ENCODE measurements at places on chromosomes 3 and 15. TPM values are rescaled to one million over a fixed set of nuclear protein-coding genes. Genes with fewer than 3 reads are reported as not detected.

- no peak for DNase-seq
- H3K36me3 ChIP-seq, result no peaks in the 10 kb centered on the region
- H3K4me3 ChIP-seq, result no peak overlapping the region
- no peak overlapping the region for H3K27ac ChIP-seq
Measured at GRCh38 chr15:66085128-66085527, 168.4 kb downstream of the MEGF11 start.

DNA sequence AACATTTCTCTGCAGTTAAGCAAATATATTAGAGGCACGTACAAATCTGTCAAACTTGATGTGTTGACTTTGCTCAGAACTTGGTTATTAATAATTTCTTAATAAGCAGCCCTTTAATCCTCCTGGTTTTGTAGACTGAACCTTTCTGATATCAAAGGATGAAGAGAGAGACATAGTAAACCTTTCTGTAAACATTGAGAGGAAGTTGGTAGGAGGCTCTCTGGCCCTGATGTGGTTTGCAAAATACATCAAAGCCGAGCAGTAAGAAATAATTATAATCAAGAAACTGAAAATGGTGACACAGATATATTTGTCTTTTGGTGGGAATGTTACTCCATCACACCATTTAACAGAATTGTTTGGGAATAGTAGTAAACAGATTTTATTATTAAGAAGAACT is 111.9 kb downstream of the OXSM start:
- no peak for DNase-seq
- no peak overlapping the region for H3K4me3 ChIP-seq
- H3K27me3 ChIP-seq, result no peaks in the 10 kb centered on the region
- no peak overlapping the region for H3K27ac ChIP-seq

- H3K27me3 ChIP-seq, result no peaks in the 10 kb centered on the region
- H3K4me3 ChIP-seq, result no peak overlapping the region
- peaks cover 25% of the 10 kb centered on the region for H3K4me1 ChIP-seq
- no peak overlapping the region for H3K27ac ChIP-seq
Measured at GRCh38 chr3:123590685-123591450, 6.0 kb upstream of the HACD2 start.

DNA sequence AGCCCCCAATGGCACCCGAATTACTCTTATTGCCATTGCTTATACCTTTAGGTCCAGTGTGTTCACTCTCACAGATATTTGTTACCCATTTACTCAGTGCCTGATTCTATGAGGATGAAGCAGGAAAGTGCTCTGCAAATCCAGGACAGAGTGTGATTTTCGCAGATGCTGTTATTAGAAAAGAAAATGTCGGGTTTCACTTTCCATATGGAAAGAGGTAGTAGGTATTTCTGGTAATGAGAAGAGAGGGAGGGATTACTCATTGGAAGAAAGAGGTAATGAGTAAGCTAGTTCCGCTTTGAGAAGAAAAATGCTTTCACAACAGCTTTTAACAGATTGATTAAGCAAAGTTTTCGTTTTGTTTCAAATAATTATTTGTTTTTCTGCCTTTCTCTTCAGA is 336.3 kb upstream of the CFAP20DC start:
- H3K4me3 ChIP-seq, result no peak overlapping the region
- H3K27ac ChIP-seq, result no peak overlapping the region
- no peaks in the 10 kb centered on the region for H3K27me3 ChIP-seq
- no peaks in the 10 kb centered on the region for H3K4me1 ChIP-seq
- no peaks in the 10 kb centered on the region for H3K36me3 ChIP-seq
- no peak for DNase-seq

DNA sequence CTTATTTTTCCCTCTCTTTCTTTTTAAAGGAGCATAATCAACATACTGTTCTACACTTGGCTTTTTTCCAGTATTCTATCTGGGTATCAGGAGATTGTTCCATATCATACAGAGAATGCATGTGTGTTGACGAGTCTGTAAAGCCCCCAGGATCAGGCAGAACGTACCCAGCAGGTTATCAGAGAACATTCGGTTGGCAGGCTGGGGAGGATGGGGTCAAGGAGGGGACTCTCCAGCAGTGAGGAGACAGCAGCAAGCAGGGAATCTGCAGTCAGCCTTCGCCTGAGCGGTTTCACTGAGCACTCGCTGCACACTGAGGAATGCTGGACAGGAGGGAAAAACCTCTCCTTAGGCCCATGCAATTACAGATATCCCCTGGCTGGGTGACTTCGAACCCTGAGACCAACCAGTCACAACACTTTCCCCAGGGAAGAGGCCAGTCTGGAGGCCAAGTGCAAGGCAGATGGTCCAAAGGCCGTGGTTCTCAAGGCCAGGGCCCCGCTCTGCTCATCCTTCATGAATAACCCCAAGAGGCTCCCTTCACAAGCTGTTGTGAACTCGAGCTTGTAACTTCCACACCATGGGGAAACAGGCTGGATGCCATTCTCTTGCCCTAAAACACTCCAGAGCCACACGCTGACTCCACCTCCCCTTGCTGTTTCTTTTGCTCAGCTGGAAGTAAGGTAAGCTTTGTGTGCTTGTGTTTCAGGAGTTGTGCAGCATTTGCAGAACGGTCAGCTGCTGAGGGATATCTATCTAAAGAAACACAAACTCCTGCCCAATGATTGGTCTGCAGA is 60.1 kb downstream of the PXYLP1 start:
- no peak overlapping the region for H3K27ac ChIP-seq
- H3K4me1 ChIP-seq, result peaks cover 13% of the 10 kb centered on the region
- no peaks in the 10 kb centered on the region for H3K36me3 ChIP-seq
- H3K27me3 ChIP-seq, result no peaks in the 10 kb centered on the region
- no peak for DNase-seq

DNA sequence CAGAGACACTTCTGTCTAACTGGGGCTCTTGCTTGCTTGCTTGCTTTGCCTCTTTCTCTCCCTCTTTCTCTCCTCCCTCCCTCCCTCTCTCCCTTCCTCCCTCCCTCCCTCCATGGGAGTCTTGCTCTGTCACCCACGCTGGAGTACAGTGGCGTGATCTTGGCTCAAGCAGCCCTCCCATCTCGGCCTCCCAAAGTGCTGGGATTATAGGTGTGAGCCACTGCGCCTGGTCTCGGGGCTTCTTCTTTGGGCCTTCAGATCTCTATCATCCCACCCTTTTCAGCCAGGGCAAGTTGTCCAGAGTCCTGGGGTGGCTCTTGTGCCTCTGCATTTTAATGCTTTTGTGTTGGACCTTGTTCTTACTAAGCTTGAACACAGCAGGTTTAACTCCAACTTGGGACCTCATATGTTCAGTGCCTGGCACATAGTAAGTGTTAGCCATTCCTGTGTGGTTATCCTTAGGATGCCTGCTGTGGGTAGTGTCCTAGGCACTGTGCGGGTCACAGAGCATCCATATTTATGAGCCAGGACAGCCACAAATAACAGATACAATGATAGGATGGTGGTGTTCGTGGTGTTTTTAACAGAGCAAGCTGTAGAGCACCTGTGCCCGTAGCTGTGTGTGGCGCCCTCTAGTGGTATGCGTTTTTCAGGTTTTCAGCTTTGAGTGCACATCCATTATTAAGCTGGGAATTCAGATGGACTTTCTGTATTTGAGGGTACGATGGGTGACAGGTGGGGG is 75.1 kb downstream of the CCK start:
- peak; percentile 53 for DNase-seq
- H3K27ac ChIP-seq, result no peak overlapping the region
- no peaks in the 10 kb centered on the region for H3K36me3 ChIP-seq
- no peaks in the 10 kb centered on the region for H3K27me3 ChIP-seq

- no peaks in the 10 kb centered on the region for H3K4me1 ChIP-seq
- H3K4me3 ChIP-seq, result no peak overlapping the region
- no peaks in the 10 kb centered on the region for H3K36me3 ChIP-seq
- DNase-seq, result no peak
- no peak overlapping the region for H3K27ac ChIP-seq
Measured at GRCh38 chr15:45958924-45959323, 324.1 kb downstream of the SQOR start.

DNA sequence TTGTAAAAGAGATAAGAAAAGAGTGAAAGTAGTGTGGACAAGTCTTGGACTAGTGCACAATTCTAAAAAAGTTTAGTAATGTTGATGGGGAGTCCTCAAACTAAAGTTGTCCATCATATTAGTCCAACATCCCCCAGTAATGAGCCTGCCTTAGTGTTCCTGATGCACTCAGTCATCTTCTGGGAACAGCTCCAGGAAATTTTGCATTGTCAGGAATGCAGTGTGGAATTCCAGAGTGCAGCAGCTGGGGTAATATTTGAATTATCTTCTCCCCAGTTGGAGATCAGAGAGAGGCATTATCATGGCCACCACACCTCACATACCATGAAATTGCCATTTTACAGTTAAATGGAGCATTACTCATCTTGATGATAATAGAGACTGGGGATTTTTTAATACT is 528.8 kb upstream of the NAALADL2 start:
- no peak overlapping the region for H3K4me3 ChIP-seq
- H3K27ac ChIP-seq, result peak overlapping the region; percentile 61
- peaks cover 19% of the 10 kb centered on the region for H3K4me1 ChIP-seq
- peak; percentile 56 for DNase-seq

DNA sequence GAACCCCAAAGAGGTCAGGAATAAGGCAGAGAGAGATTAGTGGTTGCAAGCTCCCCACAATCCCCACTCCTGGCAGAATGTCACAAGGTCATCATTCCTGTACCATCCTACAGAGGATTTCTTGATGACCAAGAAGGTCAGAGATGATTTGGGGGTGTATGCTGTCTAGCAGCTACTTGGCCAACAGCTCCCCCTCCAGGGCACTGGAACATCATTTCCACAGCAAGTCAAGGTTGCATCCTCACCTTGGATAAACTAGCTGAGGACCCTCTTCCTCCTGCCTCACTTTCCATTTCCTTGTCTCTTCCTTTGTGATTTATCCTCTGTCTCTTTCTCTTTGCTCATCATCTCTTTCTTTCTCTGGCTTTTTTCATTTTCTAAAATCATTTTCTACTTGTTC is 106.3 kb downstream of the PROS1 start:
- no peaks in the 10 kb centered on the region for H3K36me3 ChIP-seq
- H3K4me1 ChIP-seq, result no peaks in the 10 kb centered on the region
- H3K27ac ChIP-seq, result no peak overlapping the region
- no peak overlapping the region for H3K4me3 ChIP-seq

GRCh38 chr3:124381575-124382333 is 348.5 kb upstream of the UMPS start:
- H3K27me3 ChIP-seq, result no peaks in the 10 kb centered on the region
- H3K4me1 ChIP-seq, result no peaks in the 10 kb centered on the region
- no peak for DNase-seq
- H3K36me3 ChIP-seq, result no peaks in the 10 kb centered on the region

Gene TRPM1
- total RNA-seq, result 0.08 TPM

DNA sequence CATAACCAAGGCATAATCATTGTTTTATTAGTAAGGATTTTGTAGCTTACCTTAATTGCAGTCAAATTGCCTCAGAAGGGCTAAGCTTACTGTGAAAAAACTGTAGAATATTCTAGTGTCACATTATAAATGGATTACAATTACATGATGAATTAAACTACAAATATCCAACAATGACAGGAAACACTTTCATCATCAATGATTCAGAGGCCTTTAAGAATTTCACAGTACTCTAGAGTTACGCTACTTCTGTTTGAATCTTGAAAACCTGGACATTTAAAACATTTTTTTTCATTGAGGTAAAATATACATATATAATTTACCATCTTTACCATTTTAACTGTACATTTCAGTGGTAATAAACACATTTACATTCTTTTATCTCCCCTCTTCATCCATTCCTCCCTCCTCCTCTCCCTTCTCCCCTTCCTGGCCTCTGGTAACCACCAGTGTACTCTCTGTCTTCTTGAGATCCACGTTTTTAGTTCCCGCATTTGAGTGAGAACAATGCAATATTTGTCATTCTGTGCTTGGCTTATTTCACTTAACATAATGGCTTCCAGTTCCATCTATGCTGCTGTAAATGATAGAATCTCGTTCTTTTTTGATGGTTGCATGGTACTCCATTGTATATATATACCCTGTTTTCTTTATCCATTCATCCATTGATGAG is 54.7 kb downstream of the GJD2 start:
- H3K27me3 ChIP-seq, result no peaks in the 10 kb centered on the region
- no peaks in the 10 kb centered on the region for H3K4me1 ChIP-seq
- H3K27ac ChIP-seq, result no peak overlapping the region
- no peak for DNase-seq
- no peak overlapping the region for H3K4me3 ChIP-seq

GRCh38 chr15:66743703-66744536 is 41.9 kb downstream of the SMAD6 start:
- peaks cover 60% of the 10 kb centered on the region for H3K4me1 ChIP-seq
- DNase-seq, result peak; percentile 73
- no peak overlapping the region for H3K4me3 ChIP-seq

DNA sequence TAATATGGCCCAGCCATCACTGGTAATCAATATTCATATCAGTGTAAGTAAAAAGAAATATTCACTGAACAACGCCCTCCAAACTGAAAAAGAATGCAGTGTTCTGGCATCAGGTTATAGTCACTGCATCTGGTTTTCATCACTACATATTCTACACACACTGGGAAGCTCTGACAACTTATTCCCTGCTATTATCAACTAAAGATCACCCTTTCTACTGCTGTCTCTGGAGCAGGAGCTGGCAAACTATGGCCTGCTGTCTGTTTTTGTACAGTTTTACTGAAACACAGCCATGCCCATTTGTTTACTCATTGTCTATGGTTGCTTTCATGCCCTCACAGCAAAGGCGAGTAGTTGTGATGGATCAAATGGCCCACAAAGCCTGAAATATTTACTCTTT is 35.3 kb downstream of the TUBGCP4 start:
- no peaks in the 10 kb centered on the region for H3K4me1 ChIP-seq
- H3K27ac ChIP-seq, result no peak overlapping the region
- no peak for DNase-seq
- no peaks in the 10 kb centered on the region for H3K27me3 ChIP-seq
- no peak overlapping the region for H3K4me3 ChIP-seq

- H3K4me1 ChIP-seq, result no peaks in the 10 kb centered on the region
- peaks cover 8% of the 10 kb centered on the region for H3K27me3 ChIP-seq
- no peak overlapping the region for H3K4me3 ChIP-seq
- H3K36me3 ChIP-seq, result no peaks in the 10 kb centered on the region
Measured at GRCh38 chr3:13272831-13273603, 147.1 kb downstream of the NUP210 start.

GRCh38 chr3:123390865-123391600 is 57.9 kb downstream of the ADCY5 start:
- H3K27ac ChIP-seq, result no peak overlapping the region
- no peak overlapping the region for H3K4me3 ChIP-seq
- peaks cover 28% of the 10 kb centered on the region for H3K4me1 ChIP-seq
- H3K36me3 ChIP-seq, result no peaks in the 10 kb centered on the region
- no peaks in the 10 kb centered on the region for H3K27me3 ChIP-seq

Gene MYRIP
- 0.11 TPM for total RNA-seq

DNA sequence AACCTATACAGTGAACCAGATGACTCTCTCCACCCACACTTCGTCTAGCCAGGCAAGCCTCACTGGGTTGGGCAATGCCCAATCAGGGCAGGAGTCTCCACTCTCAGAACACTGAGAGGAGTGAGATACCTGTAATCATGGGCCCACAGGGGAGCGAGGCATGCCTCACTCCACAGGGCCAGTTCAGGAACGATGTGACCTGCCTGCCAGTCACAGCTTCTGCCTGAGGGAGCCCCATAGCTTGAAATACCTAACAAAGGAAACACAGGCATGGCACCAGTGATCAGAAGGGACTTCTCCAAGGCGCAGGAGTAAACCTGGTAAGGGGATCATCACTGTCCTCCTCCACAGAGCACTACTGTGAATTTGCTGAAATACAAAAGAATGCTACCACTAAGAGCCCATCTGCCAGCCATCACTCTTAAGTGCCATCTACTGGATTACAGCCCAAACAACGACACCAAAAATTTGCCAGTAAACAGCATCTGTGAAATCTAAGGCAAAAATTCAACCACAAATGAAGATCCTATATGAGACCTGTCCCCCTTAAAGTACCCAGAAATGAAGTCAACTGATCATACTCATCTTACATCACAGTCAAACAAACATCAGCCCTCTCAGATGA is 689.9 kb upstream of the SEMA6D start:
- no peak for DNase-seq
- no peak overlapping the region for H3K4me3 ChIP-seq
- H3K36me3 ChIP-seq, result no peaks in the 10 kb centered on the region

Gene SEMA5B
- not detected for total RNA-seq

Gene KATNBL1
- 75.8 TPM for total RNA-seq

Gene SLC27A2
- total RNA-seq, result 0.13 TPM

All from SJSA1 (cell line).